Activated naive CD8-positive, alpha-beta T cell treated with anti-CD3 and anti-CD28 coated beads for 36 hours (primary cell): ENCODE measurements at places on chromosomes 3 and 15.

GRCh38 chr3:114362815-114363214 is 69.0 kb downstream of the TIGIT start:
- DNase-seq, result no peak

- no peak for DNase-seq
Measured at GRCh38 chr3:14925729-14926591, 21.4 kb upstream of the NR2C2 start.

- DNase-seq, result no peak
Measured at GRCh38 chr3:171388527-171388926, 71.7 kb downstream of the TNIK start.

DNA sequence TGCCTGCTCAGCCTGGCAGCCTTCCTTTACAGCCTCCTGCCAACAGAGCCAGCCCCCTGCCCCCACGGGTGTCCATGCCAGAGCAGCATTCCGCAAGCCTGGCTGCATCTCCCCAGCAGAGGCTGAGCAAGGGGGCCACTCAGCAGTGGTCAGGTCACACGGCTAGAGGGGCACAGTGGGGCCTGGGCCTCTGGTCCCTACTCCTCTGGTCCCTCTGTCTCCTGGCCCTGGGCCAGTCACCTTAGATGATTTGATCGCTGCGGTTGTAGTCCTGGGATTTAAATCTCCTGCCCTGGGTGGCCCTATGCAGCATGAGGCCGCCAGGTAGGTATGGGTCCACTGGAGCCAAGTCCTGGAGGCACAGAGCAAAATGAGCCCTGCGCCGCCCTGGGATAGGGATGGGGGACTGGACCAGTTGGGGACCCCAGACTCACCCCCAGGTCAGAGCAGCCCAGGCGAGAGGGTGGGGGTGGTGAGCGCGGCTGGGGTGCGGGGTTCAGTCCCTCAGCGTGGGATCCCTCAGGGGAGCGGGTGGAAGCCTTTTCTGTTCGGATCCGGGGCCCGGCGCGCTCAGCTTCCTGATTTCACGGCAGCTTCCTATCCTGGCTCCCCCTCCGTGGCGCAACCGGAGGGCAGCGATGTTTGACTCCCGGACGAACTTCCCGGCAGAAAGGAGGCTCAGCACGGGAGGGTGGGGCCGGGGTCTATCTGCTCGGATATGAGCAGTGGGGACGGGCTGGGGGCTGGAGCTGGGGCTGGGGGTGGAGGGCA is at the start of gene ZBTB47:
Gene ZBTB47, plus strand, starts transcription at position 138 of the 771 bp plus-strand sequence. CDS start 4,659 bp downstream, outside the sequence.
- no peak for DNase-seq

DNA sequence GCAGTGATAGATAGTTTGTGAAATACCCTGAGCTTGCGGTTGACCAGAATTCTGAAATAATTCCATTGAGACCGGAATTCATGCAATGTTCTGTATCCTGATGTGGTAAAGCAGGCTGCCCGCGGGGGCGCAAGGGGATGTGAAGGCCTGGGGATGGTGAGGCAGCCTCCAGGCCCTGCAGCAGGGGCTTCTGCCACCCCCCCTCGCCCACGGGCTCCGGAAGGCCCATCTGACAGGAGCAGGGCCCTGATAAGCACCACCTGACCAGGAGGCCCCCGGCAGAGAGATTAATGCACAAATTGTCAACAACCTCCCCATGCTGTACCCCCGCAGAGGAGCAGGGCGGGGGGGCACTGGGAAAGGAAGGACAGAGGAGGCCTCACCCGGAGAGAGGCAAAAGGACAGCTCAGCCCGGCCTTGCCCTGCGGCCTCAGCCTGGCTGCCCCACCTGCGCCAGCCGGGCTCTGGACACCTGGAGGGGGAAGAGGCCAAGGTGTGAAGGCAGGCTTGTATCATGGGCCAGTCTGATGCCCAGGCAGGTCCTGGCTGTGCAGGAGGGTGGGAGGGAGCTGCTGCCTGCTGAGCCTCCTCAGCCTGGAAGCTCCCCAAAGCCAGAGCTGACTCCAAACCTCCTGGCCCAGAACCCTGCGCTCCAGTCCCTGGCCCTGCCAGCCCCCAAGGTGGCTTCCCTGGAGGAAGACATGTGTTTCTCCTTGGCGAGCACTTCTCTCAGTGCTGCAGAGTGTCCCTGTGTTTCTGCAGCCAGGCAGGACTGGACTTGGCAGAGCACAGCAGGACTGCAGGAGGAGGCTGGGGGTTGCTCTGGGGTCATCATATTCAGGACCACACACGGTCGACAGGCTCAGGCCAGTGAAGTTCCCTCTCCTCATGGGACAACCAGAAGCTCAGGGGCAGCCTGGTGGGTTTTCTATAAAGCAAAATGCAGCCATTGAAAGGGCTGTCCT is 46.5 kb downstream of the RPN1 start:
- DNase-seq, result no peak

- no peak for DNase-seq
Measured at GRCh38 chr3:43077261-43077660, 28.6 kb downstream of the POMGNT2 start.

DNA sequence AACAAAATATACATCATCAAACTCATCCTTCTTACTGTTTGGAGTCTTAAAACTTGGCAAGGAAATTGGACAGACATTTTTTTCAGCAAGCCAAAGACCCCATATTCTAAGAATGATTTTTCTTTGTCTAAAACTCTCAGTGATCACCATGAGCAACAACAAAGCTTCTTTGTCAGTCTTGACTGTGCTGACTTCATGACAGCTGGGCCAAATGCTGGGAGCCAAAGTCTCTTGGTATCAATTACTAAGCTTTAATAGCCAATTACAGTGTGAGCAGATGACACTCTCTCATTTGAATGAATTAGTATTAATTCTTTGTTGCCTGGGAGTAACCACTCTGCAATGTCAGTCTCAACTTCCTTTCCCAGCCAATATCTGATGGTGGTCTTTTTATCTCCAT is 48.1 kb upstream of the GK5 start:
- no peak for DNase-seq

GRCh38 chr15:70698426-70698825 is 64.9 kb downstream of the UACA start:
- no peak for DNase-seq
